Kidney epithelial cell (primary cell): ENCODE measurements at places on chromosomes 11 and 22.
A peak's percentile ranks its signal among the peaks of the same experiment; 100 is the strongest.

DNA sequence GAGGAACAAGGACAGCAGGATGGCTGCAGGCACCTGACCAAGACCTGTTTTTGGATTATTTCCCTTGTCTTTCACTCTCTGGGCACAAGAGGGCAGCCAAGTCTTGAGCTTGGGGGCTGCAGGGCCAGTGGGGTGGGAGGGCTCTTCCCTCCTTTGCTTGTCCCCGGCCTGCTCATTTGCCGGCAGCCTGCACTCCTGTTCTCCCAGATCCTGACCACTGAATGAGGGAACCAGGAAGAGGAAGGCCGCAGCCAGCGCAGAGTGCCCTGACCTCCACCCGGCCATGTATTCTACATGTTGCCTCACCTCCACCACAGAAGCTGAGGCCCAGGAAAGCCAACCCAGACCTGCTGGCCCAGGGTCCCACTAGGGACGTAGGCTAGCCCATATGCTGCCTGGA is 15.5 kb upstream of the NNMT start:
- peak; percentile 57 for DNase-seq

DNA sequence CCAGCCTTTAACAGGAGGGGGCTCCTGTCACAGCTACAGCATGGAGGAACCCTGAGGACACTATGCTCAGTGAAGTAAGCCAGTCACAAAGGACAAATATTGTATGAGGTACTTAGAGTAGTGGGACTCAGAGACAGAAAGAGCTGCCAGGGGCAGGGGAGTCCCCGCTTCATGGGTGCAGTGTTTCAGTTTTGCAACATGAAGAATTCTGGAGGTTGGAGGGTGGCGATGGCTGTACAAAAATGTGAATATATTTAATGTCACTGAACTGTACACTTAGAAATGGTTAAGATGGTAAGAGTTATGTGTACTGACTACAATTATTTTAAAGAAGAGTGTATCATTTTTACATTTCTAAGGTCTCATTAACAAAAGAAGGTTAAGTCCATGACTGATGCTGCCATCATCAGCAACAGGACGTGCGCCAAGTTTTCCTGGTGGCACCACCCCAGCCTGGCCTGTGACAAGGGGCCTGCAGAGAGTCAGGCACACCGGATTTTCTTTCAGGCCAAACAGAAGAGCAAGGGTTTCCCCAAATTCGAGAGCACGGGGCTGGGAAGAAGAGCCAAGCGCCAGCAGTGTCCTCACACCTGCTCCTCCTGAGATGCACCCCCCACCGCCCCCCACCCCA is 22.1 kb downstream of the YPEL1 start:
- no peak for DNase-seq

DNA sequence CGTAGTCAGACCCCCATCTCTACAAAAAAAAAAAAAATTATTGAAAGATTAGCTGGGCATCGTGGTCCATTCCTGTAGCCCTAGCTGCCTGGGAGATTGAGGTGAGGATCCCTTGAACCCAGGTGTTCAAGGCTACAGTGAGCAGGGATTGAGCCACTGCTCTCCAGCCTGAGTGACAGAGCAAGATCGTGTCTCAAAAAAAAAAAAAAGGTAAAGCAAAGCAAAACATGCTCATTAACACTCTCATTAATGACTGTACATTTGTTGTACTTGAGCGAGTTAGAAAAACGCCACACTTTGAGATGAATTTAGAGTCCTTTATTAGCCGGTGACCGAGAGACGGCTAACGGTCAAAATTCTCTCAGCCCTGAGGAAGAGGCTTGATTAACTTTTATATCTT is 6.2 kb upstream of the SERHL2 start:
- no peak for DNase-seq

GRCh38 chr22:36425977-36426523 is 38.3 kb upstream of the MYH9 start:
- DNase-seq: no peak

DNA sequence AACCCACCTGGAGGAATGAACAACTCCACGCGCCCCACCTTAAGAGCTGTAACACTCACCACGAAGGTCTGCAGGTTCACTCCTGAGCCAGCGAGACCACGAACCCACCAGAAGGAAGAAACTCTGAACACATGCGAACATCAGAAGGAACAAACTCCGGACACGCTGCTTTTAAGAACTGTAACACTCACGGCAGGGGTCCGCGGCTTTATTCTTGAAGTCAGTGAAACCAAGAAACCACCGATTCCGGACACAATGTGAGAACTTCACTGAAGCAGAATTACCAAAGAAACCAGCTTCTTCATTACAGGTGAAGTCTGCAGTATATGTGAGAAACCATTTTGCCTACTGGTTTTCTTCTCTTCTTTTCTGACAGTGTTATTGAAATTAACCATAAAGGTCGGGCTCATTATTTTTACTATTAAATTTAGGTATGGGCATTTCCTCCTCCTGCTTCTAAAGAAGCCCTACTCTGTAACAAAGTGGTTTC is 303.0 kb downstream of the KCNA4 start:
- DNase-seq: no peak

GRCh38 chr22:37187891-37188761 is at the start of gene C1QTNF6:
TSS of gene C1QTNF6 (minus strand) at chr22:37188247. CDS start at chr22:37188213, 34 bp downstream.
- no peak for DNase-seq

- DNase-seq: no peak
Measured at GRCh38 chr11:19808076-19808911, 95.7 kb downstream of the NAV2 start.

- DNase-seq: no peak
Measured at GRCh38 chr11:101407324-101407723, 176.5 kb downstream of the TRPC6 start.

DNA sequence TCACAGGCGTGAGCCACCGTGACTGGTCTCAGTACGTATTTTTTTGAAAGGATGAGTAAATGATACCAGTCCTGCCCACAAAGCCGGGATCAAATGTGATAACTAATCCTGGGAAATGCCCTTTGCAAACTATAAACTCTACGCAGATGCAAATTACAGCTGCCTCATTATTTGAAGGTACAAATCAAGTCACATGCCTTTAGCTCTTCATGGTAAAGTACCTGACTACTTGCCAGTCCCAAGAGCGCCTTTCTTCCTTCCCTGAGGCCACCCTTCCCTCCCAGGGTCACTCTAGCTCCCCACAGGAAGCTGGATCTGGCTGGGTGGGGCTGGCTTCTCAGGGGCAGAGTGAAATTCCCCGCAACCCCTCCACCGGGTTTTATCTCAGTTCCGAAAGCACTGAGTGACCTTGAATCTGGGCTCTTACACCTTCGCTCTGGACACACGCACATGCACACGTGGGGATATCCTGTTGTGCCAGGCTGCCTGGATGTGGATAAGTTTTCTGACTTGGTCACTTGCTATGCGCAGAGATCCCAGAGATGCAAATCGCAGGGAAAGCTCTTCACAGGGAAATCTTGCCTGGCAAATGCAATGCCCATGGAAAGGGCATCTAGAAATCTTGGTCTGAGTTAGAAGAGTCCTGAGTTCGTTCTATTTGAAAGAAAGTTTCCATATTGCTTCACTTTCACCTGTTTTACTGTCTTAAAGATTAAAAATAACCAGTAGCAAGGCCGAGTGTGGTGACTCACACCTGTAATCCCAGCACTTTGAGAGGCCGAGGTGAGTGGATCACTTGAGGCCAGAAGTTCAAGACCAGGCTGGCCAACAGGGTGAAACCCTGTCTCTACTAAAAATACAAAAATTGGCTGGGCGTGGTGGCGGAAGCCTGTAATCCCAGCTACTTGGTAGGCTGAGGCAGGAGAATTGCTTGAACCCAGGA is 8.5 kb downstream of the A4GALT start:
- DNase-seq: no peak

DNA sequence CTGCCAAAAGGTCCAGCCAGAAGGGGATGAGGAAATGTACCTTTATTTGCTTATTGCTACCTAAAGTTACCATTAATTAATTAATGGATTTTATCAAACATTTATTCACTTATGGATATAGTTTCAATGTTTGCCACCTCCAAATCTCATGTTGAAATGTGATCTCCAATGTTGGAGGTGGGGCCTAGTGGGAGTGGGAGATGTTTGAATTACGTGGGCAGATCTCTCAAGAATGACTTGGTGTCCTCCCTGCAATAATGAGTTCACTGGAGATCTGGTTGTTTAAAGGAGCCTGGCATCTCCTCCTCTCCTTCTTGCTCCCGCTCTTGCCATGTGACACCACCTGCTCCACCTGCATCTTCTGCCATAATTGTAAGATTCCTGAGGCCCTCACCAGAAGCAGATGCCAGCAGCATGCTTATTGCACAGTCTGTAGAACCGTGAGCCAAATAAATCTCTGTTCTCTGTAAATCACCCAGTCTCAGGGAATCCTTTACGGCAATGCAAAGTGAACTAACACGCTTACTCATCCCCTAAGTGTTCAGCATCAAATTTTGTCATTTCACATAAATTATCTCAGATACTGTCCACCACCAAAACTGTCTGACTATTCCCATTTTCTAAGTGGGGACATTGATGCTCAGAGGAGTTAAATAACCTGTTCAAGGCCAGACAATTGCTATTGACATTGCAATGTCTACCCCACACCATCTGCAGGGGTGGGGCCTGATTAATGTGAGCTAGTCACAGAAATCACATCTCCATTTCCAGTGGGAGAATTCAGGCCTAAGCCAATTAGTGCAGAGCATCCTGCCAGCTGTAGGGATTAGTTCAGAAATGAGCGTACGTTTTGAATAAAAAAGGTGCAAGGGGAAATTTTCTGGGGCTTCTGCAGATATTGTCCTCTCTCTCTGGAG is 51.6 kb upstream of the SYN3 start:
- no peak for DNase-seq

- DNase-seq: no peak
Measured at GRCh38 chr22:48362721-48363404, 1464.8 kb downstream of the BRD1 start.

GRCh38 chr22:42951093-42951710 is 63.7 kb downstream of the PACSIN2 start:
- DNase-seq: no peak

DNA sequence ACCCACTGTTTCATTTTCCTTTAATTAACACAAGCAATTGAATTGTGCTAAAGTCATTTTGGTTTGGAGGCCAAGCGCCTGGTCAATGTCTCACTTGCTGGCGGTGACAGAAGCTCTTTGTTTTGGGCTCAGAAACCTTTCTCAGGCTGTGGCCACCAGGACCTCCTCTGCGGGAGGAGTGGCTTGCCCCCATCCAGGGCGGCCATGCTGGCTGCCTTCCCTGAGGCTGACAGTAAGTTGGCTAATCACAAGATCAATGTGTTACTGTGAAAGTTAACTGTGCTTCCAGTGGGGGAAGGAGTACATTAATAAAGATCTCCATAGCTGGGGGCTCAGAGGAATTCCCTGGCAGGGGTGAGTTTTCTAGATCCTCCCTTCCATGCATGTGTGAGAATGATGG is 1074.5 kb downstream of the NTM start:
- no peak for DNase-seq

DNA sequence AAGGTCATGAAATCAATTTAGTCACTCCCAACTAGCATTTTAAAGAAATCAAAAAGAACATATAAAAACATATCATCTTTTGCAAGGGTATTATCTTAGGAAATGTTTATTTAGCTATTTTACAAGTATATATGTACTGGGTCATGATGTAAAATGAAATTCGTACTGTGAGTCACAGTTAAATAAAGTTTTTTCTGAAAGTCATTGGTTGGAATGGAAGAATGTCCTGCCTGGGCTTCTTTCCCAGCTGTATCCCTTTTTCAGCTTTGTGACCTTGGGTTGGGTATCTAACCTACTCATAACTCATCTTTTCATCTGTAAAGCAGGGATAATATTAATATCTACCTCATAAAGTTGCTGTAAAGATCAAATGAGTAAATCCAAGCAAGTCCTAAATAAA is 15.7 kb downstream of the FDX1 start:
- DNase-seq: no peak

DNA sequence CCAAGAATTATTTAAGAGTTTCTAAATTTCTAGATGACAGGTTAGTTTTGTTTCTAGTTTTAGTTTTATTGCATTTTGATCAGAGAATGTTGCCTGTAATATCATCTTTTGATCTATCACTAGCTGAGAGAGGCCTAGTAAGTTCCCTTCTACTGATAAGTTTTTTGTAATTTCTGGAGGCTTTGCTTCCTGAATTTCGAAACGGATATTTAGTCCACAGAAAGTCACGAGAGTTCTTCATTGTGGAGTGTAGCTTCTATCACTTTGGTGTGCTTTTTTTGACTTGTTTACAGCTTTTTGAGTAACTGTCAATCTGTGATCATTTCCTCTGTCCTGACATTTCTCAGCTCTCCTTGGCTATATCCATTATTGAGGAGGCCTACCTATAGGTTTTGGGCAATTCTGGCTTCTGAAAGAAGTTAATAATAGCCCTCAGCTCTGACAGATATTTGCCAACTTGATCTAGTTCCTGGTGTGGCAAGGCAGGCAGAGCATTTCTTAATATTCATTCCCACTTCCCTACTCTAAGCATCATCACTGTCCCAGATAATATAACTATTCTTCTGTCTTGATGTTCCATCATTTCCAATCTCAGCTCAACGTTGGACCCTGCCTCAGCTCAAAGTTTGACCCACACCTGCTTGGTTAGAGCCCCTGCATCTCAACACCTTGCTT is 171.3 kb downstream of the BLID start:
- DNase-seq: no peak

DNA sequence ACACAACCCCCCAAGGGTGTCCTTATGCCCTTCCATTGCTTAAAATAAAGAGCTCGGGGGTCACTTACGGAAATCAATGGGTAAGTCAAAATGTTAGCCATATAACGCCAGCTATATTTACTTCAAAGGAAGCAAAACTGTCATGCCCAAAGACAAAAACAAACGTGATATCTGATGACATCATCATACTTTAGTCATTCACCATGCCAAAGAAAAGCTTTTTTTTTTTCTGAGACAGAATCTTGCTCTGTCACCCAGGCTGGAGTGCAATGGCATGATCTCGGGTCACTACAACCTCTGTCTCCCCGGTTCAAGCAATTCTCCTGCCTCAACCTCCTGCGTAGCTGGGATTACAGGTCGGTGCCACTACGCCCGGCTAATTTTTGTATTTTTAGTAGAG is 47.7 kb upstream of the SC5D start:
- no peak for DNase-seq

DNA sequence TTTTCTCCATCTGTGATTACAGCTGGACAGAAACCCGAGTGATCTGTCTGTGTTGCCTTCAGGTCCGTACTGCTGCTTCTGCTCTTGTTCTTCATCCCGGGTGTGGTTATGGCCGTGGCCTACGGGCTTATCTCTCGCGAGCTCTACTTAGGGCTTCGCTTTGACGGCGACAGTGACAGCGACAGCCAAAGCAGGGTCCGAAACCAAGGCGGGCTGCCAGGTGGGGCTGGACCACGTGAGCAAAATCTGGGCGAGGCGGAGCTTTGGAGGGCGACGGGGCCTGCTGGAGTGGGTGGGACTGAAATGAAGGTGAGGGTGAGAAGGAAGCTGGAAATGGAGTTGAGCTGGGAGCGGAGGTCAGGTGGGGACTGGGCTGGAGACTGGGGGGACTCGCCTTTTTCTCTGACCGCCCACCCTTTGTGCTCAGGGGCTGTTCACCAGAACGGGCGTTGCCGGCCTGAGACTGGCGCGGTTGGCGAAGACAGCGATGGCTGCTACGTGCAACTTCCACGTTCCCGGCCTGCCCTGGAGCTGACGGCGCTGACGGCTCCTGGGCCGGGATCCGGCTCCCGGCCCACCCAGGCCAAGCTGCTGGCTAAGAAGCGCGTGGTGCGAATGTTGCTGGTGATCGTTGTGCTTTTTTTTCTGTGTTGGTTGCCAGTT is 11.1 kb downstream of the CCKBR start:
- no peak for DNase-seq

- no peak for DNase-seq
Measured at GRCh38 chr22:45775062-45775461, 103.4 kb downstream of the ATXN10 start.
